ENCODE measurements at places on chromosomes 16 and 17.
A peak's percentile ranks its signal among the peaks of the same experiment; 100 is the strongest.

DNA sequence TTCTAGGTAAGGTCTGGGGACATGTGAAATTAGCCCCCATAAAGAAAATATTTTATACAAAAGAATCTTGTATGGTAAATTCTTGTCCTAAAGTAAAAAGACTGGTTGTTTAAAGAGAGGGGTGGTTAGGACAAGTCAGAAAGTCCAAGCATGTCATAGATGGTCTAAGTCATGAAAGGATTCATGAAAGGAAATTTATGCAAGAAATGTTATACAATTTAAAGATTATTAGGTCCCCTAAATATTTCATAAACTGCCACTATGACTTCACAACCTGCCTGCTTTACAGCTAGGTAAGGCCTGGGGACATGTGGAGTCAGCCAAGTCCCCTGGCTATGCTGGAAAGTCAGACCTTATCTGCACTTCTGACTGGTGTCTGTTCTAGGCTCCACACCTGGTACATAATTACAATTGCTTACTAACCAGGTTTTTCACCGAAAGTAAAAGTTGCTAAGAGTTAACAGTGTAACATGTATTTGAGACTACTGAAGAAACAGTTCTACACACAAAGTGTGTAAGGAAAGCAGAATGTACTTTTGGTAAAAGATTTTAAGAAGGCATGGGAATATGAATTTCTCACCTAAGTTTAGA lies 17.0 kb downstream of the N4BP1 start:
- no peak for DNase-seq

DNA sequence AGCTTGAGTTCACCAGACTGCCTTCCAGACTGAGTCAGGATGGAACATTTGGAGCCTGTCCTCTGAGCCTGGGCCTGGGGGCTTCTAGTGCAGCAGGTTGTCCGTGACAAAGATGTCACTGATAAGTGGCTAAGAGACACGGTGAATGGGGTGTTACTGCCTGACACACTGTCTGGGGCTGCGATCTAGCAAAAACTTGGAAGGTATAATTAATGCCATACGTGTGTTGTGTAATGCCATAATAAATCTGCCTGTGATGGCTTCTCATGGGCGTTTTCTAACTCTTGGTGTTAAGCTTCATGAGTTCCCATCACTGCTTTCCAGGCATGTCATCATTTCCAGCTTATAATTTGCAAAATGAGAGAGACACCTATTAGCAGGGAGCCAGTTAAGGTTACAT lies 215.4 kb downstream of the UTP18 start:
- no peak for DNase-seq

- DNase-seq: peak; percentile 76
Measured at GRCh38 chr16:705431-706188, at the start of gene FBXL16. Gene FBXL16 (minus strand): TSS chr16:705801. CDS start chr16:697405, 8,396 bp downstream.

DNA sequence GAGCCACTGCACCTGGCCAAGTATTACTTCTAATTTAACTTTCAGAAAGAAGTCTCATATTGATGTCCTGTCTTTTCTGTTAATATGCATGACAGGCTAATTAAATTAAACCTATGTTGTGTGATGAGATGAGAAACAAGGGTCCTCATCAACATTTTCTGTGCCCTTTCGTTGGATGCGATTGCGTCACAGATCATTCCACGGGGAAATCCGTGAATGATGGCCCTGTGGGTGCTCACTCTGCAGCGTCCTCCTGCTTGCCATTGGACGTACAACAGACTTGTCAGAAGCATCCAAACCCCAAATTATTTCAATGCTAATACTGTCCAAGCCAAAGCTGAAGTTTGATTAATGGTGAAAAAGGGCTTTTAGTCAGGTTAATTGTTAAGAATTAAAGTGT lies 197.0 kb downstream of the MRTFB start:
- DNase-seq: no peak

GRCh38 chr16:17335826-17336529 lies 134.8 kb downstream of the XYLT1 start:
- DNase-seq: no peak

DNA sequence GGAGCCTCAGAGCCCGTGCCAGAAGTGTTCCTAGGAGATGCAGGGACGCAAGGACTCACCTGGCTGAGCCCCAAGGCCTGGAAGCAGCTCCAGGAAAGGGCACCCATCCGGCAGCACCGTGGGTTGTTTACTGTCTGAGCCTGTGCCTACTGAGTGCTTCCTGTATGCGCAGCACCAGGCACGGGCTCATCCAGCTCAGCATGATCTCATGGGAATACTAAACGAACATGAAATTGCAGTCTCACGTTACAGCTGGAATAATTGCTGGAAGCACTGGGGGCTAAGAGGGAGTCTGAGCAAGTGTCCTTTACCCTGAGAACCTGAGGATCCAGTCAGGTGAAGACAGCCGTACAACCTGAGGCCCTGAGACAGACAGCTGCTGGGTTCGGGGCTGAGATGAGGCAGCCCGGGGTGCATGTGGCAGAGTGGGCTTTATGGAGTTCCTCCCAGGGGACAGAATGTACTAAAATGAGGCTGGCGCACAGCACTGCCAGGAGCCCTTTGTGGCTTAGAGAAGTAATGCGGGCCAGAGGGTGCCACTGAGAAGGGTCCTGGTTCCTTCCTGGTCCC lies 5.4 kb downstream of the CTRL start:
- peak; percentile 62 for DNase-seq

GRCh38 chr16:81623365-81624102 lies 155.6 kb upstream of the PLCG2 start:
- no peak for DNase-seq

- DNase-seq: no peak
Measured at GRCh38 chr17:16470265-16470664, 21.7 kb downstream of the LRRC75A start.

DNA sequence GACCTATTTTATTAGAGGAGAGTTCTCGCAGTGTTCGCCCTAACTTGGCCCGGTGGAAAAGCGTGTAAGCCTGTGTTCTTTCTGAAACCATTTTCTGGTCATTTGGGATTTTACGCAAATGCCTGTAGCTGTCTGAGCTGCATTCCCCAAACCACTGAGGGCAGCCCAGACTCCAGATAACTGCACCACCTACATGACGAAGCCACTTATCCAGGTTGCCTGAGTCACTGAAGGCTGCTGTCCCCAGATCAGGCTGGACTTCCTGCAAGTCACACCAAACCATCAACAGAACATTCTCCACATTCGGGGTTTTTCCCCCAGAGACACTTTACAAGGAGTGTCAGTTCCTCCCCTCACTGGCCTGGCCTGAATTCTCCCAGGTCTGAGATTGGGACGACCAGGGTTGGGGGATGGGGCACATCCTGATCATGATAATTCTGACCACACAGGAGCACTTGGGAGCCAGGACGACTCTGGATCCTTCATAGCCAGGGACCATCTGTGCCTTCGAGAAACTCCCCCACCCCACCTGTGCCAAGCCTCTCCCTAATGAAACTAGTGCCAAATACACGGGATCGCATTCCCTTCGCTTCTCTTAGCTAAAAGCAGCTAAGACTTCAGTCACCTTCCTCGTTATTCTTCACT lies 2.3 kb downstream of the RPRML start:
- peak; percentile 50 for DNase-seq

GRCh38 chr17:82054351-82055022 lies 2.8 kb downstream of the GPS1 start:
- no peak for DNase-seq

- no peak for DNase-seq
Measured at GRCh38 chr16:57016301-57016700, 26.9 kb downstream of the NLRC5 start.

GRCh38 chr16:81231014-81231413 lies 7.5 kb upstream of the BCO1 start:
- DNase-seq: no peak

Measured in HEK293T (cell line).